ENCODE measurements at places on chromosomes 12 and 14.

- DNase-seq, result no peak
These were observed 16.4 kb upstream of the LRP10 start for GRCh38 chr14:22854963-22855724.

DNA sequence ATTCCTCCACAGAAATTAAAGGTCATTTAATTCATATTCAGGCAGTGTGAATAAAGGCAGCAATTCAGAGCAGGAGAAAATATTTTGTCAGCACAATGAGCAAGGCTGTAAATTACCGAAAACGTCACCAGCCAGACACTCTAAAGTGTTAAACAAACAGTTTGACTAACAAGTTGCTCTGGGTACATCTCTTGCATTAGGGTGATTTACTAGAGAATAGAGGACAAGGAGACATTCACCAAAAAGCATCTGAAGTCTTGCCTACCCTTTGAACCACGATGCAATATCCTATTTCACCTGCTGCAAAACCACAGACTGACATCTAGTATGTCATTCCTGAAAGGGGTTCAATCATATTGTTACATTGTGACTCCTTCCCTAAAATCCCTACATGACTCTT lies 27.1 kb upstream of the GPHB5 start:
- no peak for DNase-seq

DNA sequence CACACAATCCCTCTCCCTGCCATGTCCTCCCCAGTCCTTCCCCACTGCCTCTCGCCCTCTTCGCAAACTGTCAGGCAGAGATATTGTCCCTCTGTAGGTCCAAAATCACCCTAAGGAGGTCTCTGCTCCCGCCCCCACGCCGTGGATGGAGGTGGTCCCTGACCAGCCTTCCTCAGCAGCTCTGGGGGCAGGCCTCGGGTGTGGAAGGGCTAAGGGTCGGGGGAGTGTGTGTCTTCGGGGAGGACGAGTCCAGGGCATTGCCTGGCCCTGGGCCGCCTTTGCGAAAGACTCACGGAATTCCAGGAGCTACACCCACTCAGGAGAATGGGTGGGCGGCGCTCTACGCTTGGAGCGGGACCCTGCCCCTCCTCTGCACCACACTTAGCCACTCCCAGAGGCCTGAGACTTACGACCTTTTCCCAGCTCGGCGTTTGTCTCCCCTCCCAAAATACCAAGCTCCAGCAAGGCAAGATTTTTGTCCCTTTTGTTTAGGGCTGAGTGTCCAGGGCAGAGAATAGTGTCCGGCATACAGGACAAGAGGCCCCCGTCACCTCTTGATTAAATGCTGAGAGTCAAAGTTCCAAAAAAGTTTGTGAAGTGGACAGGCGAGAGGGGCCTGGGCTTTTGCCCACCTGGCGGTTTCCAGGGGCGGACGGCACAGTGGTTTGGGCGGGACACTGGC lies 881 bp downstream of the PYGL start:
- DNase-seq, result no peak

DNA sequence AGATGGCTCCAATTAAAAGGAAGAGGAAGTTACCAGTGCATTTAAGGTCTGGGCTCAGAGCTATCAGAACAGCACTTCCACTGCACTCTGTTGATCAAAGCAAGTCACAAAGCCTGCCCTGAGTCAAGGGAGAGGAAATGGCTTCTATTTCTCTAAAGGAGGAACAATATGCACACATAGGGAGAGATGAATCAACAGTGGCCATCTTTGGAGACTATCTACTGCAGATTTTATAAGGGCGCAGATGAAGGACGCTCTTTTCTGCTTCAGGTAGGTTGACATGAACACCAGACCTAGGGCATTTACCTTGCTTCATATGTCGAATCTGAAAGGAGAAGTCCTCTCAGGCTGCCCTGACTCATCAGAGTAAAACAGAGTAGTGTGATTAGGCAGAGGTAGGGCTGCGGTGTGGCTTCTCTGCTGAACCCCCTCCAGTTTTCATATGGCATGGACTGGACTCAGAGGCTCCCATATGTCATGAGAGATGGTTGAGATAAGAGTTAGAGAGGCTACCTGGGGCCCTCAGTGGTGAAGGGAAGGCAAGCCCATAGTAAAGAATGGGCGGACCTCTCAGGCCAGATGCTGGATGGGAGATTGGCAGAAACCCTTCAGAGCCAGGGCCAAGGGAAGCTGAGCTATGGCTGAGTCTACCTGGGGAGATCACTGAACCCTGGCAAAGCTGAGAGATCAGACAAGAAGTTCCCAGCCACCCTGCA lies 84.4 kb downstream of the ARF6 start:
- no peak for DNase-seq

GRCh38 chr12:51813931-51814310 lies 34.6 kb downstream of the FIGNL2 start:
- no peak for DNase-seq

DNA sequence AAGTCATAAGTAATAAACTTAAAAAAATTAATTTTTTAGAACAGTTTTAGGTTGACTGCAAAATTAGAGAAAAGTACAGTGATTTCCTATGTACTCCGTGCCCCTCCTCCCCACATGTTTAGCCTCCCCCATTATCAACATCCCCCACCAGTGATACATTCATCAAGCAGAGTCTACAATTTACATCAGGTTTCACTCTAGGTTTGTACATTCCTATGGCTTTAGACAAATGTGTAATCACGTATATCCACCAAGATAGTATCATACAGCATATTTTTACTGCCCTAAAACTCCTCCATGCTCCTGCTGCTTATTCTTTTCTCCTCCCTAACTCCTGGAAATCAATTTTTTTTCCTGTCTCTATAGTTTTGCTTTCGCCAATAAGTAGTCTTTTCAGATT lies 438.7 kb downstream of the LRFN5 start:
- no peak for DNase-seq

GRCh38 chr14:97164021-97164420 lies 366.8 kb downstream of the VRK1 start:
- no peak for DNase-seq

DNA sequence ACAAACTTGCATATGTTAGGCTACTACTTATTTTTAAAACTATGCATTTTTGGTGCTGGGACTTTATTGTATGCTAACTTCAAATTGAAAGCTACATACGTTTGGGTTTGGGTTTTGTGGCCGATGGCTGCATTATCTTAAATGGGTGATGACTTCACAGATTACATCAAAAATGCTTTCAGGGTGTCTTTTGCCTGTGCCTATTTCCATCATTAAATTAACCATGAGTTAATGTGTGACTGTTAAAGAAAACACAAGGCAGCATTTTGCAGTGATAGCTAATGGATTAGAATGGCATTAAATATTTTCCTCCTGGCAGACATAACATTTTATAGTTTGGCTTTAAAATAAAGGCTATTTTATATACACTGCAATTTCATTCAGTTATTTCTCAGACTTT lies 352.3 kb downstream of the EGLN3 start:
- no peak for DNase-seq

DNA sequence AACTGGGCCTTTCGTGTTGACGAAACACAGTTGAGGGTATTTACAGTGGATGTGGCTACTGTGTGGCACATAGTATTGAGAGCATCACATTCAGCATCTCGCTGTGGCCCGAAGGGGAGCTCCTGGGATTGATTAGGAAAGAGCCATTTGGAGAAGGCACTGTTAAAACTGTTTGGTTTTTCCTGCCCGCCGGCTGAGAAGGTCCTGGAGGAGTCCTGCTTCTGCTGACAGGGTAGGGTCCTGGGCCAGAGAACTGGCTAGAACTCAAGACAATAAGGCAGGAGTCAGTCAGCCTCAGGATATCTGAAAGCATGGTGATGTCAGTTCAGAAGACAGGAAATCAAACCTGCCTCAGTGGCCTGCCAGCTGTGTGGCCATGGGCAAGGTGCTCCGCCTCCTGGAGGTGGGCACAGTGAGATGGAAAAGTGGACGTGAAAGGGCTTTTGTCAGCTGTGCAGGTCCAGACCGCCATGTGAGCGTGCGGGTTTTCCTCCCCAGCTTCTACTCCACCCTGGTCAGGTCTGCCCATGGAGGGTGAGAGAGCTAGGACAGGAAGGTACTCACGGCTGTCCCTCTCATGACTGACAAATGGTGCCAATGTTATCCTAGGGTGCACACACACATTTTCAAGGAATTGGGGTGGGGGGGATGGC lies 92.3 kb downstream of the NTF3 start:
- DNase-seq, result no peak

DNA sequence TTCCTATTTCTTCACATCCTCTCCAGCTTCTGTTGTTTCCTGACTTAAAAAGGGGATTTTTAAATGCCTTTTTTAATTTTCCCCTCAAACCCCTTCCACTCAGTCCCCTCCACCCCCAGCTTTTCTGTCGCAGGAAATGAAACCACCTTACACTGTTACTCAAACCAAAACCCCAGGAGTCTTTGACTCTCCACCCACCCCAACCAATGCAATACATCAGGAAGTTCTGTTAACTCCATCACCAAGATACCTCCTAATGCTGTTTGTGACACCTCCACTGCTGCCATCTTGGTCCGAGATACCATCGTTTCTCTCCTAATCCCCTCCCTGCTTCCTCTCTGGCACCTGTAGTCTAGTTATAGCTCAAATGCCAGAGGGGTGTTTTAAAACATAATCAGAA lies 25.4 kb upstream of the CPM start:
- DNase-seq, result no peak

- DNase-seq, result no peak
These were observed 296.5 kb downstream of the TMEM132D start for GRCh38 chr12:129607301-129607700.

DNA sequence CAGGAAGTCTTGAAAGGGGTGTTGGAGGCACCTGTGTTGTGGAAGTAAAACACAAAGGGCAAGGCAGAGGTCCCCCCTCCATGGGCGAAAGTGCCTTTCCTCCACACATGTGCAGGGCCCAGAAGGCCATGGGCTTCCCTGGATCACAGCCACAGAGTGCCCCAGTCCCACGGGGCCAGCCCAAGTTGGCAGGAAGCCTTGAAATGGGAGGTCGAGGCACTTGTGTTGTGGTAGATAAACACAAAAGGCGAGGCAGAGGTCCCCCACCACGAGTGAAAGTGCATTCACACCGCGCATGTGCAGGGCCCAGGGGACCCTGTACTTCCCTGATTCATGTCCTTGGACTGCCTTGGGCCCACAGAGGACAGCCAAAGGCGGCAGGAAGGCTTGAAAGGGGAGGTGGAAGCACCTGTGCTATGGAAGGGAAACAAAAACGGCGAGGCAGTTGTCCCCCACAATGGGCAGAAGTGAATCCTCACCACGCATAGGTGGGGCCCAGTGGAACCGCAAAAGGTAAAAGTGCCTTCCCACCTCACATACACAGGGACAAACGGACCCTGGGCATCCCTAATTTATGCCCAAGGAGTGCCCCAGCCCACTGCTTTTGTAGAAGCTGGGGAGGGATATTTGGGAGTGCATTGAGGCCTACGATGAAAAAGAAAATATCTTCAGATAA lies 585.4 kb downstream of the ALG10 start:
- DNase-seq, result no peak

- DNase-seq, result no peak
These were observed 21.5 kb upstream of the KIF26A start for GRCh38 chr14:104116756-104117340.

GRCh38 chr12:9758119-9758518 lies 2.6 kb downstream of the CD69 start:
- DNase-seq, result no peak

DNA sequence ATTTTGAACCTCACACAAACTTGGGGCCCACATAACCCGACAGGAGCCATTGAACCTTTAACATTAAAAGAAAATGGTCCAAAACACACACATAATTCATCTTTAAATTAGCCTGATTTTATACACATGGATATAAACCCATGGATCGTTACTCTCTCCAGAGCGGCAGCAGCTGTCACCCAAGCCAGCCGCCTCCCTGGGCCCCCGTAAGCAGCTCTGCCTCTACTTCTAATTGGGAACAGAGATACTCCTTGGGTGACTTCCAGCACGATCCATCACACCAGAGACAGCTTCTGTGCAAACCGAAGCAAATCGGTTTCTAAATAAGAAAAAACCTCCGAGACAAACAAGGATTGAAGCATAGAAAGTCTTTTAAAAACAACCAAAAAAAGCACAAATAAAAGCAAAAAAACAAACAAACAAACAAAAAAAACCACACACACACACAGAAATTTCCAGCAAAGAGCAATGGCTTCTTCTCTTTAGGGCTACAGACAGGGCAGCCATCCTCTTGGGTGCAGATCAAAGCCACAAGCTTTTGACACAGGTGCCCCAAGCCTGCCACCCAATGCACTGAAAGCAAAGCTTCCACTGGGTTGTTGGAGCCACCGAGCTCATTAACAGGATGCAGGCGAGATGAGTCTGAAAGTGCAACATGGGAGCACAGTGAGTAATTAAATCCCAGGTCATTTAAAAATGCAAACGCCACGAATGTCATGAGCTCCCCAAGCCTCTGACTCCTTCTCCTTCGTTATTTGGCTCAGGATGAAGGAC lies 156.9 kb downstream of the DPF3 start:
- no peak for DNase-seq

- no peak for DNase-seq
These were observed 13.9 kb upstream of the PRICKLE1 start for GRCh38 chr12:42603246-42603990.

GRCh38 chr12:102474438-102475064 lies 5.8 kb downstream of the IGF1 start:
- DNase-seq, result no peak

- DNase-seq, result no peak
These were observed 320.1 kb downstream of the DAD1 start for GRCh38 chr14:22268875-22269274.

- DNase-seq, result no peak
These were observed 126.8 kb upstream of the DCN start for GRCh38 chr12:91309450-91309849.

DNA sequence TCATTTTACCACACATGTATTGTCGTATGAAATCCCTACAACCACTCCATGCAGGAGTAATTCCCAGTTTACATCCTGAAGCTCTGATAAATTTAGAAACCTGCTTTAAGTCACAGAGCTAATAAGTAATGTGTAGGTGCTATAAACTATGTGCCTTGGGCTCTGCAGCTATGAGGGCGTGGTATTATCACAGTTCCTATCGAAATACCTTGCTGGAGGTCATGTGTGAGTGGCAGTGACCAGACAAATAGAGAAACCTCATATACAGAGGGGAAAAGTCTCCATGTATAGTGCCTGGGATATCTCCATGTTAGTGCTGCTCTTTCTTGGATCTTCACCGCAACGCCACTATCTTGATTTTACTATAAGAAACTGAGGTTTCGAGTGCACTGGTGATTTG lies 883 bp upstream of the TBC1D15 start:
- DNase-seq, result no peak

DNA sequence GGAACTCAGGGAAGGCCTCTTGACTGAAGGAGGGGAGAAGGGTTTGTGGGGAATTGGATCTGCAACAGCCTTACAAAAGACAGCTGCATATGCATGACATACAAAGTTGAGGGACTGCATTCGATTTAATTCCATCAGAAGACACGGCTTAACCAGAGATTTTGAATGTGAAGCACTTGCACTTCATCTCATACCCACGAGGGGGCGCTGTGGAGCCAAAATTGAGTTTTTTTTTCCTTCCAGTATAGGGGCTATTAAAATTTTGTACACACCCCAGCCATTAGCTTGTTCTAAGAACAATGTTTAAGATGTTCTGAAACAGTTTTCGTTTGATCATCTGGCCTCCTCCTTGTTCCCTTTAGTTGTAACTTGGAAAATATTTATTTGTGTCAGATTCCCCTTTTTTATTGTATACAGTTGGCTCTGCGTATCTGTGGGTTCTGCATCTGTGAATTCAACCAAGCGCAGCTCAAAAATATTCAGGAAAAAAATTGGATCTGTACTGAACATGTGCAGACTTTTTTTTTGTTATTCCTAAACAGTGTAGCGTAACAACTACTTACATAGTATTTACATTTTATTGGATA lies 1.6 kb downstream of the SUDS3 start:
- DNase-seq, result no peak

GRCh38 chr12:3246253-3246652 lies 169.1 kb downstream of the TSPAN9 start:
- DNase-seq, result no peak

GRCh38 chr14:99322731-99323599 lies 51.0 kb upstream of the BCL11B start:
- no peak for DNase-seq
